ENCODE measurements at places on chromosomes 1 and 21.

DNA sequence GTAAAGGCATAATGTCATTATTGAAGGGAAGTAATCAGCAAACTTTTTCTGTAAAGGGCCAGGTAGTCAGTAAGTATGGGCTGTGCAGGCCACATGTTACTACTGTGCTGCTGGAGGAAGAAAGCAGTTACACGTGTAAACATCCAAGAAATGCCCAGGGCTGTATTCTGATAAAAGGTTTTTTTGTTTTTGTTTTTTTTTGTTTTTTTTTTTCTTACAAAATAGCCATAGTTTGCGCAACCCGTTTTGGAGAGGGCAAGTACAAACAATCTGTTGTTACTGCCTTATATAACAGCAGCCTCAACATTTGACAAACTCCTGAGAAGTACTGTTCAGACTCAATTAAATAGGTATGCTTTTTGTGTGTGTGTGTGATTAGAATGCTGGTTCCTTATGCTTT lies 26.7 kb upstream of the MTMR11 start:
- DNase-seq = peak; percentile 63

- DNase-seq = no peak
Measured at GRCh38 chr1:162475089-162475488, 22.5 kb upstream of the UHMK1 start.

- DNase-seq = peak; percentile 31
Measured at GRCh38 chr1:184143449-184143848, 91.9 kb downstream of the TSEN15 start.

GRCh38 chr21:45032977-45033710 lies 41.2 kb upstream of the ADARB1 start:
- DNase-seq = no peak

GRCh38 chr21:43953021-43953420 lies 59.1 kb upstream of the TRAPPC10 start:
- DNase-seq = no peak

GRCh38 chr21:43341378-43342161 lies 85.4 kb downstream of the SIK1 start:
- no peak for DNase-seq

DNA sequence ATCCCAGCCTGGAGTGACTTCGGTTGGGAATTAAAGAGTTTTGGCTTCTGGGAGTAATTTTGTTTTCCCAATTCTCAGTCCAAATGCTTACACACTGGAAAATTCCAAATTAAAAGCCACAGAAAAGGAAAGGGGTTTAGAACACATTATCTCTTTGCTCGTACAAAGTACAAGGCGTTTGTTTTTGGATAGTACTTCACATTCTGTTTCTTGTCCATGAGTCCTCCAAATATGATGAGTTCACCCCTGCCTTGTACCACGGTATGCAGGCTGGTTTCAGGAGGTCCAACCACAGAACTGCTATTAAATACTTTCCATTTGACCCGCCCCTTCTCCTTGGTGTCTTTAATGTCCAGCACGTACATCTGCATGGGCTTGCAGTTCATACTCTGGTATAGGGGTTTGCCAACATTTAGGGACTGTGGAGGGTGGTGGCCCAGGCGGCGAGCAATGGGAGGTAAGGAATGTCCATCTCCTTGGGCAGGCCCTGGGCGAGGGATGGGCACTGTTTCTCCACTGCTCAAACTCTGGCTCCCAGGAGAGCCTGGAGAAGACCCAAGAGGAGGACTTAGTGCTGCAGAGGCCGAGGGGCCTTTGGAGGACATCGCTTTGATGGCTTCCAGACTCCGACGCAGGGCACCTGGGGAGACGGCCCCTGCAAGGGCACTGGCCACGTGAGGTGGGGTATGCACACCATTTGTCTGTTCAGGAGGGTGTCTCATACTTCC lies 13.7 kb upstream of the CPLANE2 start:
- DNase-seq = no peak

GRCh38 chr21:25323356-25323949 lies 283.8 kb downstream of the MRPL39 start:
- DNase-seq = no peak

- no peak for DNase-seq
Measured at GRCh38 chr1:60797351-60797750, 285.0 kb upstream of the NFIA start.

DNA sequence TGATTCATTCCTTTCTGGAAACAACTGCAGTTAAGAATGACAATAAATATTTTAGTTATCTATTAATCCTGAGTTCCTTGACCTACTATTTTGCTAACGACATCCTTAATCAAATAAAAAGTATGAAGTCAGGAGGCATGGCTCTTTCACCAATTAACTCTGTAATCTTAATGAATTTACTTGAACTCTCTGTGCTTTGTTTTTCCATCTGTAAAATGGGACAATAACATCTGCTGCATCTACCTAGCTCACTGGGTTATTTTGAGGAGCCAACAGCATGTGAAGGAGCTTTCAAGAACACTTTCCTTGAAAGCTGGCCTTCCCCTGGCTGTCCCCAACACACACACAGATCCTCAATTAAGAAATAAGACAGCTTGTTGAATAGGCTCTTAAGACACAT lies 47.9 kb downstream of the COLGALT2 start:
- no peak for DNase-seq

DNA sequence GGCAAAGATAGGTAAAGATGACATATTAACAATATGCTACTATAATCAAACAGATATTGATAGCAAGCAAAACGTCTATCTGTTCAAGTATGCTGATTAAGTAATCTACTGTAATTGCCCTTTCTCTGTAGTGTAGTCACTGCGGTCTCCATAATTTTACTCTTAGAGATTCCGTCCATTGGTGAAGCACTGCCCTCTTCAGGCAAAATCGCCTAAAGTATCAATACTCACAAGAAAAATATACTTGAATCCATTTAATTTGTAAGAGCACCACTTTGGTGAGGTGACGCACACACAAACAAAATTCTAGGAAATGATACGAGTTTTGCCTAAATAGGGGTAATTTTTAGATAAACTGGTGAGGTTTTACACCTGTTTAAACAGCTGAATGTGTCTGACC lies 434.6 kb upstream of the CHRM3 start:
- peak; percentile 60 for DNase-seq

GRCh38 chr1:233641029-233641428 lies 27.1 kb downstream of the KCNK1 start:
- DNase-seq = no peak

DNA sequence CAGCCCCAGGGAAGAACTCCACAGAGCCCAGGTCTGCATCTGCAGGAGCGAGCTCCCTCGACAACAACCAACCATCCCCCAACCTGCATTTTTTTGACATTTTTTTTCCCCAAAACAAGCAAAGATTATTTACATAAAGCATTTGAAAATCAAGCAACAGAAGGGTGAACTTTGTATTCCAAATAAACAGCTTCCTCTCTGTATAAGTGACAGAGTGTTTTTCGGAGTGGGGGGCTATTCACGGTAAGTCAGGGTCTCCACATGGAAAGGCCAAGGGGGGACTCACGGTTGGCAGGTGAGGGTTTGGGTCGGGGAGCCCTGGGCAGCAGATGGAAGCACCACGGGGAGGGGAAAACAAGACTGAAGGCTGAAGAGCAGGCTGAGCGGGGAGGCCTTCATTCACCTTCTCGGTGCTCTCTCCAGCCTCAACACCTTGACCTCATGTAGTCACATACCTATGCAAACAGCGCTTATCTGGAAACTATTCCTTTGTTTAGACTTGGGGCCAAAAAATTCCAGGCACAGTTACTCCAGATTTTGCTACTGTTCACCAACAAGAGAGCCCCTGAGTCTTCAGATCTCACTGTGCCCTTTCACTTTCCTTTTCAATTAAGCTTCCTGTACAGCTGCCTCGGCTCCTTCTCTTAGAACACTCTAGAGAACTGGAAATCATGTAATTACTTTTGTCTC lies 27.6 kb downstream of the C2CD2 start:
- peak; percentile 66 for DNase-seq

DNA sequence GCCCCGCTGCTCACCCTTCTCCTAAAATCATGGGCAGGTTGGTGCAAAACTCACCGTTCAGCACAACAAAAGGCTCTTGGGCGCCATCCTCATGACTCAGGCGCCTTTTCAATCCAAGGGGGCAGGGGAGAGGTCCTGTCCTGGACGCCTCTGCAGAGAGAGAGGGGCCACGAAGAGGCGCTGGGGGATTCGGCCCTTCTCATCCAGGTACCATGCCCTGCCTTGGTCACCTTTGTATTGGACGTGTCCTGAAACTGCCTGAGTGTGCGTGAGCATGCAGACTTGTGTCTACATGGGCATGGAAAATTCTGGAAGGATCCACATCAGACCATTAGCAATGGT lies 53.5 kb downstream of the SLC37A1 start:
- no peak for DNase-seq

DNA sequence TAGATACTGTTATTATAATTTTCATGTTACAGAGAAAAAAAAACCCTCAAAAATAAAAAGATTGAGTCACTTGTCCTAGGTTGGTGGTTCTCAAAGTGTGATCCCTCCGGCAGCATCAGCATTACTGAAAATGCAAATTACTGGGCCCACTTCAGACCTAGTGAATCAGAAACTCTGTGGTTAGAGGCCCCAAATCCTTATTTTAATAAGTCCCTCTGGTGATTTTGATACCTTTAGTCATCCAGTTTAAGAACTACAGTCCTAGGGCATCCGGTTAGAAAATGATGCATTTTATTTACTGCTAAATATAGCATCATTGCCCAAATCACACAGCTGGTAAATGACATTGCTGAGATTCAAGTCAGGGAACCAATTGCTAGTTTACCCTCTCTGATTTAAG lies 203.7 kb upstream of the RUNX1 start:
- DNase-seq = no peak

DNA sequence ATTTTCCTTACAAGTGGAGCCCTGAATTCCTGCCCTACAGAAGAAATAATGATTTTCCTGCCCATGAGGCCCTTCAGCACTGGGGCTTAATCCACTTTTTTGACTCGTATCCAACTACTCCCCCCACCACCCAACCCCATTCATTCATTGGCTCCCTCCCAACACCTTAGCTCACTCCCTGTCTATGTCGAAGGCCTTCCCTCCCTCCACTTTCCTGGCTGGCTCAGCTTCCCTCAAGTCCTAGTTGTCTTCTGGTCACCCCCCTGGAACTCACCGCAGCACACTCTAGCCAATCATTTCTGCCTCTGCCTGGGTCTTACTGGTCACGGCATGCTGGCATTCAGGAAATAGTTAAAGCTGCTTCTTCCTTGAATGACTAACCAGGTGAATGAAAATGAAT lies 118.9 kb downstream of the PGBD5 start:
- DNase-seq = no peak

DNA sequence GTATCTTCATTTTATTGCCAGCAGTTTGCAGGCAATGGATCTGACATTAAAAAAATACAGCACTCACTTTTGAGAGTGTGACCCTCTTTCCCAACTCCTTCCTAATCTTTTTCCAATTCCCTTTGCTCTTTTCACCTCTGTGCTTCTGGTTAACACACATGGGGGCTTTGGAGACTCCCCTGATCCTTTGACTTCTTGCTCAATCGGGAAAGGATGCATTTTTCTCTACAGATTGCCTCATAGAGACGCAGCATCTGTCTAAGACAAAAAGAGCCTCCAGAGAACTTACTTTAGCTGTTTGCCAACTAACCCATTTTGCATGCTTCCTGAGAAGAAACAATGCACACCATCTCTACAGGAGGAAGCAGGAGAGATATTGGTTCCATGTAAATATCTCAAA lies 378.3 kb downstream of the PBX1 start:
- no peak for DNase-seq

GRCh38 chr1:21930080-21930571 lies 7.0 kb downstream of the HSPG2 start:
- no peak for DNase-seq

DNA sequence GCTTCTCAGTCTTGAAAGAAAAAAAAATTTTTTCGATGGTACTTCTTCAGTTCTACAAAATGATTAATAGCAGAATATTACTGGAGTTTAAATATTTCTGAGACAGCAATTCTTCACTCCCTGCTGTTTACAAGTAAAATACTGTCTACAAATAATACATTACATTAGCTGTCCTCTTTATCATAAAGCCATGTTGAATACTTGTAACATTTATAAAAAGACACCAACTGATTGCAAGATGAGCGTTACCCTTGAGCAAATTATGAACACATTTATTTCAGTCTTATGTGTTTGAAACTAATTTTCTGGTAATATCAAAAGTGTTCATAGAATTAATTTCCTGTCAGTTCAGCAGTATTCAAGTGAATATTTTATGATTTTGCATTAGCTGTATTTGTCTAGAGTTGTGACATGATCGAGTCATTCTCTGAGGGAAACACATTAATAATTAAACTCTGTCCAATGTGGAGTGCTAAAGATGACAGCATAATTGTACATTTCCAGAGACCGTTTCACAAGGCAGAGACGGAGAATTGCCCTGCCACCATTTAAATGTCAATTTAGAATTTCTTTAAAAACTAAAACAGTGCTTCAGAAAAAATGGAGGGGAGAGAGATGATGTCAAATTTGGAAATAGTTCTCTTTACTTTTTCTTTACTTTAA lies 1359.0 kb upstream of the ADGRL4 start:
- DNase-seq = no peak

GRCh38 chr1:219189021-219189824 lies 15.5 kb downstream of the LYPLAL1 start:
- DNase-seq = peak; percentile 27

DNA sequence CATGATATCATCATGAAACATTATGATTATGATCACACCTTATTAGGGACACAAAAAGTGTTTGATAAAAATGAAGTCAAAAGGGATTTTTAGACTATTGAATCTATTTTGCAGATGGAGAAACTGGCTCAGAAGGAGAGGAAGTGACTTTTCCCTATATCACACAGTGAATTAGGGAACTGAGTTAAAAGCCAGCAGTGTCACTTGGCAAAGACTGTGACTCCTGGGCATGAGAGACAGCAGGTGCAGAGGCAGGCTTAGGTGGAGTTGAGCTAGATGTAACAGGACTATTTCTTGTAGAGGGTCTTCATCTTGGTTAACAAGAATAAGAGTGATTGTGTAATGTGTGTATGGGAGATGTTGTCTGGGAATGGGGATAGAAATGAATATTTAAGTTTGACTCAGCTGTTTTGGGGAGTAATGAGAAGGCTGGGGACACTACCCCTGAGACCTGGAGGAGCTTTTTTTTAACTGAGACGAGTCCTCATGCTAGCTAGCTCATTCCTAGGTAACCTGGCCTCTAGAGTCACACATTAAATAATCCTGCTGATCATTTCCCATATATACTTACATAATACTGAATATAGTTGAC lies 1.0 kb upstream of the CD84 start:
- no peak for DNase-seq

DNA sequence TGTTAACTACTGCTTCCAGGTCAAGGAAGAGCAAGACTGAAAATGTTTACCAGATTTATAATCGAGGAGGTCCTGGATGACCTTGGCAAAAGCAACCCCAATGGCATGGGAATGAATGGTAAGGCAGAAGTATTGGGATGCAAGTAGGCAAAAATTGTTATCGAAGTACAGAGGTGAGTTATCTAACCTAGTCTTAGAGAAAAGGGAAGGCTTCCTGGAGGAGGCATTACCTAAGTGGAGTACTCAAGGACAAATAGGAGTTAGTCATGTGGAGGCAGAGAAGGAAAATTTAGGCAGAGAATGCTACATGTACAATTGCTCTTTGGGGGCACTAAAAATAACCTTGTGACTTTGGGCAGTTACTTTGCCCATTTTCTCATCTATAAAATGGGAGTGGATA lies 3.5 kb upstream of the MAGOH start:
- DNase-seq = no peak

All from COLO829 (cell line).